ENCODE measurements at places on chromosomes 1 and 21.

DNA sequence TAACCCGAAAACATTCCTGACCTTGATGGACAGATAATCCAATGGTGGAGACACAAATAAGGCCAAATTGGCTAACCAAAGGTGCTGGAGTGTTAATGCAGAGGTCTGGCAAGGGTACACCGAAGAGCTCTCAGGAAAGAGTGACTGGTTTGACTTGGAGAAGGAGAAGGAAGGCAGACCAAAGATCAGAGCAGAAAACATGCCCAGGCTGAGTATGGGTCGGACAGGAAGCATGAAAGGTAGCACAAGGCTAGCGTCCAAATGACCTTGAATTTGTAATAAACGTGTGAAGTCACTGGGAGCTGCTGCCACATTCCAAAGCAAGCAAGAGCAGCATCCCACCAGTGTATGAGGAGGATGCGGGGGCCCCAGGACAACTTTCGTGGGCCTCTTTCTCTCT lies 45.7 kb downstream of the APP start:
- no peak for DNase-seq

GRCh38 chr1:169312084-169312954 lies 55.3 kb downstream of the NME7 start:
- peak; percentile 23 for DNase-seq

- DNase-seq = no peak
These were observed 9.2 kb downstream of the UAP1 start for GRCh38 chr1:162570718-162571117.

GRCh38 chr1:154328318-154329151 lies 3.2 kb downstream of the ATP8B2 start:
- DNase-seq = peak; percentile 93

DNA sequence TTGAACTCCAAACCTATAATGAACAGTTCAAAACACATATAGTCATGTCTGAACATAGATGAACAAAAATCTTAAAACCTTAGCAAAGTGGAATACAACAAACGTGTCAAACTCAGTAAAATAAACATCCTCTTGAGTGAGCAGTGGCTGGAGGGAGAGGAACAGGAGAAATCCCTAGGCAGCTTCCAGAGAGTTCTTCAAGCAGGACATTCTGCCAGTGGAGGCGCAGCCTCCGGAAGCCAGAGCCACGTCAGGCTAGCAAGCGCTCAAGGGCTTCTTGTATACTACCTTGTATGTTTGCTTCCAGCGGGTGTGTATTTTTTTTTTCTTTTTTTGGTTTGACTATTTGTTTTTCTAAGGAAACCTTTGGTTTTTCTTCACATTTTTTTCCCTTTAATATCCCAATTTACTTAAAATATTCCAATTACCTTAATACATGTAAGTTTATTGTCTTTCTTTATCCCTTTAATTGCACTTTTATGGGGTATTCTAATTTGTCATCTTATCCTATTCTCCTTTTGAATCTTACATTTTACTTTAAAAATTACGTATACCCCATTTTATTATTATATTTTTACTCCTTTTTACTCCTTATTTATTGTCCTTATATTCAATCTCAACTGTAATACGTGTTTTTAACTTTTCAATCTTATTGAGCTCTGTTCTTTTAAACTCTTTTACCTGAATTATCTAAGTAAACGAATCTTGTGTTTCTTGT lies 42.0 kb downstream of the COLGALT2 start:
- no peak for DNase-seq
